Uterine smooth muscle cell (primary cell): ENCODE measurements at places on chromosomes 6 and 20. TPM values are rescaled to one million over a fixed set of nuclear protein-coding genes. Genes with fewer than 3 reads are reported as not detected.

The MAP7 gene
- 0.44 and 1.4 TPM in 2 replicates for total RNA-seq

The GNAS-AS1 gene
- total RNA-seq = 0.87 and 1.00 TPM in 2 replicates

The ULBP3 gene
- 9.9 and 10.0 TPM in 2 replicates for total RNA-seq

The MOCS3 gene
- total RNA-seq = 11.0 and 13.4 TPM in 2 replicates

The TSHZ2 gene
- total RNA-seq = 1.2 and 1.5 TPM in 2 replicates

The CRNKL1 gene
- total RNA-seq = 31.5 and 36.0 TPM in 2 replicates

The TRMT6 gene
- 7.5 and 14.8 TPM in 2 replicates for total RNA-seq

The TRDN gene
- total RNA-seq = not detected in 2 replicates

The LAMP5 gene
- under 0.01 and 0.44 TPM in 2 replicates for total RNA-seq

The C20orf173 gene
- not detected in 2 replicates for total RNA-seq

The SMOC2 gene
- not detected in 2 replicates for total RNA-seq

The FAM162B gene
- total RNA-seq = 6.5 and 14.1 TPM in 2 replicates

The GJA1 gene
- total RNA-seq = 355 and 1,114 TPM in 2 replicates

The FHL5 gene
- total RNA-seq = not detected in 2 replicates

The MYLK2 gene
- 0.12 and 0.44 TPM in 2 replicates for total RNA-seq

The SIRPD gene
- total RNA-seq = not detected in 2 replicates

The POU5F1 gene
- total RNA-seq = not detected in 2 replicates

The COX4I2 gene
- total RNA-seq = not detected in 2 replicates

The ELOVL2 gene
- total RNA-seq = 0.11 TPM in 1 of 2 replicates, not detected in the other

The ARMC12 gene
- total RNA-seq = 0.22 and 0.25 TPM in 2 replicates

The FILIP1 gene
- 0.62 and 1.4 TPM in 2 replicates for total RNA-seq

The CFB gene
- total RNA-seq = 2.3 and 5.6 TPM in 2 replicates

The SLC17A3 gene
- total RNA-seq = not detected in 2 replicates

The SLC35D3 gene
- under 0.01 TPM in 1 of 2 replicates, not detected in the other for total RNA-seq

The TPBG gene
- total RNA-seq = 93.1 and 100 TPM in 2 replicates

The TSPO2 gene
- total RNA-seq = not detected in 2 replicates

The ANGPT4 gene
- not detected in 2 replicates for total RNA-seq

The TXNDC5 gene
- total RNA-seq = 414 and 795 TPM in 2 replicates

The ECT2L gene
- total RNA-seq = 0.12 TPM in 1 of 2 replicates, not detected in the other

The APOM gene
- total RNA-seq = 0.89 and 1.2 TPM in 2 replicates

The NKX2-4 gene
- total RNA-seq = not detected in 2 replicates

The CTAGE9 gene
- not detected in 2 replicates for total RNA-seq

The CSNK2A1 gene
- total RNA-seq = 157 and 188 TPM in 2 replicates

The PTP4A1 gene
- 53.9 and 58.7 TPM in 2 replicates for total RNA-seq

The HLA-DOB gene
- total RNA-seq = 0.11 and 0.12 TPM in 2 replicates

The RBPJL gene
- total RNA-seq = not detected in 2 replicates

The ASIP gene
- not detected in 2 replicates for total RNA-seq

The PROKR2 gene
- not detected in 2 replicates for total RNA-seq

The CFAP206 gene
- total RNA-seq = 0.37 and 0.66 TPM in 2 replicates

The MTHFD1L gene
- total RNA-seq = 47.3 and 60.0 TPM in 2 replicates

The PSMB8 gene
- 41.2 and 52.1 TPM in 2 replicates for total RNA-seq

The HLA-DQA1 gene
- total RNA-seq = not detected in 2 replicates

The FAM209B gene
- total RNA-seq = not detected in 2 replicates

The MACROD2 gene
- total RNA-seq = 0.66 and 3.6 TPM in 2 replicates

The SHLD1 gene
- 1.2 and 1.8 TPM in 2 replicates for total RNA-seq

The PLTP gene
- total RNA-seq = 7.0 and 23.5 TPM in 2 replicates

The KHDC1 gene
- 3.9 and 6.2 TPM in 2 replicates for total RNA-seq

The BNIP5 gene
- not detected in 2 replicates for total RNA-seq

The SLC22A23 gene
- total RNA-seq = 8.9 and 18.1 TPM in 2 replicates

The PSMG4 gene
- total RNA-seq = 32.6 and 36.2 TPM in 2 replicates

The CRIP3 gene
- total RNA-seq = not detected in 2 replicates

The PRDM13 gene
- under 0.01 TPM in 1 of 2 replicates, not detected in the other for total RNA-seq

The PROCR gene
- 67.1 and 101 TPM in 2 replicates for total RNA-seq

The MUC22 gene
- total RNA-seq = not detected in 2 replicates

The OPN5 gene
- not detected in 2 replicates for total RNA-seq
